ENCODE measurements at places on chromosomes 5 and 9.
A peak's percentile ranks its signal among the peaks of the same experiment; 100 is the strongest.

- no peak for DNase-seq
These were observed 18.7 kb downstream of the CAST start for GRCh38 chr5:96680759-96681470.

GRCh38 chr5:160263326-160263855, 34.1 kb downstream of the FABP6 start:
- no peak for DNase-seq

DNA sequence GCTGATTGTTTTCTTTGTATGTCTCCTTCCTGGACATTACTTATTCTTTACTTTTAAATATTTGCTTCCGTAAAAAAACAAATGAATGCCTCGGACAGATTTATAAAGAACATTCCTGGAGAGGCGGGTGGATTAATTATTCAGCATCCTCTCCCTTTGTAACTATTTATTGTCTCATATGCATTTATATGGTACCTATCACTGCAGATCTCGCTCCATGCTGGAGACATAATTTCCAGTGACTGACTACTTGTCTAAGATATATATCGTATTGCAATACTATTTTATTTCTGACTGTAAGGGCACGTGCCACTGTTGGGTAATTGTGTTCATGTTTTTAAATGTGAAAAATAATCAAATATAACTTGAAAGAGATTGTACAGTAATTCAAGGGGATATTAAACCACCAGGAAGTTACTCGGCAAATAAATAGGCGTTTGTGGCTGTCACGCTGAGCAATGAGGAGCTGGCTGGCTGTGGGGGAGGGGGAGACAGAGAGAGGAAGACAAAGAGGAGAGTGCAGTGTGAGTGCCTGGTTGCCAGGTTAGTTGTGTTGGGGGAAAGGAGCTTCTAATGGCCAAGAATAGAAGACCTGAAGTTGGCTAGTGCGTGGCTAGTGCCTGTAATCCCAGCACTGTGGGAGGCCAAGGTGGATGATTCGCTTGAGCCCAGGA, 131.8 kb upstream of the GABRP start:
- no peak for DNase-seq

DNA sequence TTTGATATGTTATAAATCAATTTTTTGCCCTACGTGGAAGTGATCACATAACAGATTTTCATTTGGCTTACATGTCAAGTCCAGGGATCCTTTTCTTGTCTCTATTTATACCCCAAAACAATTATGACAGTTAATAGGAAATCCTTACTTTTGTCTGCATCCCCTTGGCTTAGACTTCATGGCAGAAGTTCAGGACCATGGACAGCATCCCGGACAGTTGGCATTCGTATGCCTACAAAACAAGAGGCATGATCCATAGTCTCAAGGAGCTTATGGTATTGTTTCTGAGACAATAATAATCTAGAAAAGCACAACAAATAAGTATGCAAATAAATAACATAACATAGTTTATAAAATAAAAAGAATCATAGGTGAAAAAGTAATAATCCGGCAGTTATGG, 214.3 kb upstream of the GRIA1 start:
- no peak for DNase-seq

DNA sequence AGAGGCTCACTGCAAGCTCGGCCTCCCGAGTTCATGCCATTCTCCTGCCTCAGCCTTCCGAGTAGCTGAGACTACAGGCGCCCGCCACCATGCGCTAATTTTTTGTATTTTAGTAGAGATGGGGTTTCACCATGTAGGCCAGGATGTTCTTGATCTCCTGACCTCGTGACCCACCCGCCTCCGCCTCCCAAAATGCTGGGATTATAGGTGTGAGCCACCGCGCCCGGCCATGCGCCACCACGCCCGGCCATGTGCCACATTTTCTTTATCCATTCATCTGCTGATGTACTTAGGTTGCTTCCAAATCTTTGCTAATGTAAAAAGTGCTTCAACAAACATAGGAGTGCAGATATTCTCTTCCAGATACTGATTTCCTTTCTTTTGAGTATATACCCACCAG, 408.6 kb downstream of the CAAP1 start:
- no peak for DNase-seq

DNA sequence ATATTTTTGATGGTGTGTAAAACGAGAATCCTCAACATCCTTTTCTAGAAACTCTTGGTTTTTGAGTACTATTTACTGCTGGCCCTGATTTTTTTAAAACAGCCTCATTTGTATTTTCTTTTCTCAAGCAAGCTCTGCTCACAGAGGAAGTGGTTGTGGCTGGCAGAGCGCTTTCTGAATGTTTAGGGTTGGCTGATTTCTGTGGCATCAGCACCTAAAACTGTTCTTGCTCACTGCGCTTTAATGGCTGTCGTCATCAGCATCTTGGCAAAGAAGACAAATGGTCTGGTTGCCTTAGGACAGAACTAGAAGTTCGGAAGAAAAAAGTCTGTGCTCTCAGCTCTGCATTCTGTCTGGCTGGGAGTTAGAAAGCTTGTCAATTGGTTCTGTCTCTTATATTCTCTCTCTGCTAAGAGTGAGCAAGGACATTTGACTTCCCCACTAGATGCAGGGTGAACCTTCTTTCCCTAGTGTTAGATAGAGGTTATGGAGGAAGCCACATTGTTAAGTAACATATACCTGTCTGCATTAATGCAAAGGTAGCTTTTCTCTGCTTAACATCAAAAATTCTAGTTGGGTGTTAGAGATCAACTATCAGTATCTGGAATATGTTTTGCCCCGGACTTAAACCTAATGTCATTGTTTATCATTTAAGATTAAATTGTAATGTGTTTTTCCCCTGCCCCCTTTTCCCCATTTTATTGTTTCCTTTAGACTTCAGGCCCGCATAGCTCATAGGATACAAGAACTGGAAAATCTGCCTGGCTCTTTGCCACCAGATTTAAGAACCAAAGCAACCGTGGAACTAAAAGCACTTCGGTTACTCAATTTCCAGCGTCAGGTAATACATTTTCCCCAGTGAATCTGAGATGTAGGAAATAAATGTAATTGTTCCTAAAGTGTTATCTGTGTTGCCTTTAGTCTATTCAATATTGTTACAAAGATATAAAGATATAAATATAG, 39.0 kb downstream of the SMARCA2 start:
- peak; percentile 39 for DNase-seq

DNA sequence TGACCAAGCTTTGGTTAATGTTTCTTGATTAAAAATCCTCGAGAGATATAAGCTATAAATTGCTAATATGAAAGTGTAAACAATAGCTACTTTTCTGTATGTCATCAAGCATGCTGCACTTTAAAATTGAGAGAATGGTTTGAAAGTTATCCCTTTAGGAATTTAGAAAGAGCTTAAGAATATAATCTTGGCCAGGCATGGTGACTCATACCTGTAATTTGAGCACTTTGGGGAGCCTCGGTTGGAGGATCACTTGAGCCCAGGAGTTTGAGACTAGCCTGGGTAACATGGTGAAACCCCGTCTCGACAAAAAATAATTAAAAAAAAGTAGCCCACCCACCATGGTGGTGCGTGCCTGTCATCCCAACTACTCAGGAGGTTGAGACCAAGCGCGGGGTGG, 12.2 kb upstream of the MROH2B start:
- DNase-seq = no peak

- no peak for DNase-seq
These were observed 225.6 kb downstream of the PCSK5 start for GRCh38 chr9:76115982-76116646.

DNA sequence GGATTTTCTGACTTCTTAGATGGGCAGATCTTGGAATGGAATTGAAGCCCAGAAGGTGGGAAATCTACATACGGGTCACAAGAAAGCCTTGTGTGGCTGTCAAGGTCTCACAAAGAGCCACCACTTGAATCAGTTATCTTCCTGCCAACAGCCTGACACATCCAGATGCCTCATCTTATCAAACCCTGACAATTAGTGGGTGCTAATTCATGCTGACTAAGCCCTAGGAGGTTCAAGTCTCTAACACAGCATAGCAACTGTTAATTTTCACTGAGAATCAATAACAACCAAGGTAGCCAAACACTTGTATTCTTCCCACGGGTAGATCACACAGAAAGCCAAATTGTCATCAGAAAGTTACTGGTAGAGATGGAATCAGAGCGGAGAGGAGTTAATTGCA, 222.2 kb downstream of the TMEM167A start:
- DNase-seq = no peak

DNA sequence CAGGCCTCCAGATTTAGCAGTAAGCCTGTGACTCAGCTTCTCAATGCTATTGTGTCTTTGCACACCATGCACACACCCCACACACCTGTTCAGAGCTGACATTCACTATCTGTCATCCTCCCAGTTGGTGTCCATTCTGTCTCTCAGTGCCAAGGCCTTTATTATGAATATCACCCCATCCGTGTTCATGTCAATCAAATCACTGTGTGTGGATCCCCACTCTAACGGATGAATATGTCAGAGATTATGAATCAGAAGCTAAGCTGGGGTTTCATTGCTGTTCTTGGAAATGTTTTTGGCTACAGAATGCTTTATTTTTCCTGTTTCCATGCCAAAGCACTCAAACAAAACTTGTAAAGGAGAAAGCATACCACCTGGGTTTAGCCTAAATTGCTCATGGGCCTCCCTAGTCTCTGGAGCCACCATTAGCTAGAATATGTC, 9.4 kb upstream of the MAMDC2 start:
- no peak for DNase-seq

- no peak for DNase-seq
These were observed 526.4 kb downstream of the CTNND2 start for GRCh38 chr5:11377896-11378295.

- no peak for DNase-seq
These were observed 129.3 kb upstream of the RAI14 start for GRCh38 chr5:34526682-34527305.
